ENCODE measurements at places on chromosomes 6 and 20.

DNA sequence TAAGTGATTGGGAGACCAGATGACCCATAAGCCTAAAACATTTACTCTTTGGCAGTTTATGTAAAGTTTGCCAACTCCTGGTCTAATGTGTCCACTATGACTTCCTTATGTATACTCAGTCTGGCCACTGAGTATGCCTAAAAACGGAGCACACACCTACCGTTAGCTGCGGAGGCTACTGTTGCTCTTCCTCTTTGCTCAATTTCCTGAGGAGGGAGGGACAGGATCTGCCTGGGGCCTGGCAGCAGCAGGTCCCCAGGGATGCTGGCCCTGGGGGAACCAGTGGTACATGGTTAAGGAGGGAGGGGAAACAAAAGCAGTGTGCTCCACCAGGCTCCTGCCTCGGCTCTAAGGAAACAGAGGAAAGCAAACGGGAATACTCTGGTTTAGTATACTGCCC, 113.5 kb downstream of the CDYL start:
- DNase-seq: no peak

DNA sequence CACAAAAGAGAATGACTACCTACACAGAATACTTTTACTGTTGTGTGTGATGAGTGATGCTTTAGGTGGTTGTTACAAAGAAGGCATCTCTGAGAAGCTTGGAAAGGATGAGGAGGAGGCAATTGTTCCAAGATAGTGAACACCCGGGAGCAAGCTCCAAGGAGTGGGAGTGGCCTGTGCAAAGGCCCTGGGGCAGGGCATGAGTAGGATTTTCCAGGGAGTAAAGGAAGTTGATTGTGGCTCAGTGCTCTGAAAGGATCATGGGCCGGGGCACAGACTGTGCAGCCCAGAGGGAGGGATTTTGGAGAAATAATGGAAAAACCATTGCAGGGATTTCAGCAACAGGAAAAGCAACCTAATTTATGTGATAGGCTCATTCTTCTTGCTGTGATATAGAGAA, 264.3 kb downstream of the CDH26 start:
- DNase-seq: no peak

GRCh38 chr6:142725024-142725770, 219.8 kb downstream of the HIVEP2 start:
- no peak for DNase-seq

- DNase-seq: no peak
These were observed 289.7 kb downstream of the HTR1B start for GRCh38 chr6:77173472-77174074.

- no peak for DNase-seq
These were observed 698.8 kb downstream of the DHX35 start for GRCh38 chr20:39660965-39661364.

GRCh38 chr6:83615025-83615999, 93.6 kb downstream of the SNAP91 start:
- peak; percentile 7 for DNase-seq

GRCh38 chr6:95866732-95867131, 149.0 kb upstream of the FUT9 start:
- DNase-seq: no peak

DNA sequence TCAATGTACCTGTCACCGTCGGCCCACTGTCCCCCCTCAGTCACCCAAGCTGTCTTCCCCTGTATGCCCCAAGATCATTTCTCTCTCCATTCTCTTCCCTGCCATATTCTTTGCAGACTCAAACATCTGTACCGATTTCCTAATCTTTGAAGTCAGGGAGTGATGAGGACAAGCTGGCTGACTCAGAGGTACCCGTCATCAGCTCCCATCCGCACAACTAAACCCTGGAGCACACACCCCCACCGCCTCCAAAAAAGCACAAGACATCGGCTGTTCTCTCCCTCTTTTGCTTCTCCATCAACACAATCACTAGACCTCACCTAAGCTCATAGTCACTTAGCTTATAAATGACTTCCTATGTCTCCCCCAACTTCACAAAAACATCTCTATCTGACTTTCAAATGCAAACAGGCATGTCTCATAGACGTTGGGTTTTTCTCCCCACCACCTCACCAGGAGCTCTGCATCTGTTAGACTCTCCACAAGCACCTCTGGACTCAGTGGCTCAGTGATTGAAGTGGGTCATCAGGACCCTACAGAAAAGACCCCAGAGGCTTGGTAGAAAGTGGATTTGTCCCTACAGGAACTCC, 11.5 kb upstream of the NFATC2 start:
- no peak for DNase-seq

- DNase-seq: no peak
These were observed 84.1 kb downstream of the DNAAF9 start for GRCh38 chr20:3323398-3323797.

- DNase-seq: peak; percentile 44
These were observed at the start of gene RGS17 for GRCh38 chr6:153131037-153131981. TSS of gene RGS17 (minus strand) at chr6:153131282. CDS start at chr6:153044018, 87,264 bp downstream.

DNA sequence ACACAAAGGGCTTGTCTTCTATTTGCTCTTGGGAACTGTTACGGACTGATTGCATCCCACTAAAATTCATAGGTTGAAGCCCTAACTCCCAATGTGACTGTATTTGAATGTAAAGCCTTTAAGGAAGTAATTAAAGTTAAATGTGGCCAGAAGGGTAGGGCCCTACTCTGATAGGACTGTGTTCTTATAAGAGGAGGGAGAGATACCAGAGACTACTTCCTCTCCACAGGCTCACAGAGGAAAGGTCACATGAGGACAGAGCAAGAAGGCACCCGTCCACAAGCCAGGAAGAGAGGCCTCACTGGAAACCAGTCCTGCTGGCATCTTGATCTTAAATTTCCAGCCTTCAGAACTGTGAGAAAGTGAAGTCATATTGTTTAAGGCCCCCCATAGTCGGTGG, 211.9 kb downstream of the CDH26 start:
- DNase-seq: no peak

DNA sequence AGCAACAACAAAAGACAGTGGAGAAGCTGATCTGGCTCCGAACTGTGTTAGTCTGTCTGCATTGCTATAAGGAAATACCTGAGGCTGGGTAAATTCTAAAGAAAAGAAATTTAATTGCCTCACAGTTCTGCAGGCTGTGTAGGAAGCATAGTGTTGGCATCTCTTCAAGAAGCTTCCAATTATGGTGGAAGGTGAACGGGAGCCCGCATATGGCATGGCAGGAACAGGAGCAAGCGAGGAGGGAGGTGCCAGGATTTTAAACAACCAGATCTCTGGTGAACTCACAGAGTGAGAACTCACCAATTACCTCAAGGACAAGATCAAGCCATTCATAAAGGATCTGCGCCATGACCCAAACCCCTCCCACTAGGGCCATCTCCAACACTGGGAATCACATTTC, 293.5 kb downstream of the SMOC2 start:
- DNase-seq: no peak

- DNase-seq: no peak
These were observed 180.9 kb downstream of the FUT9 start for GRCh38 chr6:96196633-96197032.

- peak; percentile 76 for DNase-seq
These were observed 24.0 kb upstream of the HDAC2 start for GRCh38 chr6:113994934-113995342.

GRCh38 chr6:112307707-112308106, 39.4 kb upstream of the RFPL4B start:
- no peak for DNase-seq

GRCh38 chr6:165983112-165984072, 184.3 kb downstream of the TBXT start:
- DNase-seq: no peak

GRCh38 chr6:41200296-41200900, 551 bp downstream of the TREML2 start:
- no peak for DNase-seq

GRCh38 chr6:161222706-161223234, 51.1 kb downstream of the AGPAT4 start:
- no peak for DNase-seq

DNA sequence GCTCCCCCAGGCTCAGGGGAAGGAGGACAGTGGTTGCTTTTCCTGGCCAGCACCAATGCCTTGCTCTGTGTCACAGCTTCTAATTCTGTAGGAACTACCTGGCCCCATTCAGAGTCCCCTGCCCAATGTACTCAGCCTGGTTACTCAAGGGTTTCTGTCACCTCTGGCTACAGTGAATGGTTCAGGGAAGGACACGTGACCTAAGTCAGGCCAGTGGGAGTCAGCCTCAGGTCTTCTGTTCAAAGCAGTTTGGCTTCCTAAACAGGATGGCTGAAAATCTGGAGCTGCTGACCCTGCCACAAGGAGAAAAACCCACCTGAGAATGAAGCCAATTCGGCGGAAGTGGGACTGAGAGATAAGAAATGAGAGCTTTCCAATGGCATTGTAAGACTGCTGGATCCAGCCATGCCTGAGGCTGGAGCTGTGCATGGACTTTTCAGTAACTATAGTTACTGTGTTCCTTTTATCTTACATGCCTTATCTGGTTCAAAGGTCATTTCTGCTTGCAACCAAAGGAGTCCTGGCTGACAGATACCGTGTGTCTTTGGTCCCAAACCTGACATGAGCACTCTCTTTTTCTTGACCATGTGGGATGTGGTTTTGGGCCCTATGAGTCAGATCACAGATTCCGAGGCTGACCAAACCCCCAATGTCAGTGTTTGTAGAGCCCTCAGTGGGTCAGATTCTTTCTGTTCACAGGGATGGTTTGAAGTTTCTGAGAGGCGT, 104.3 kb downstream of the SULF2 start:
- DNase-seq: no peak

DNA sequence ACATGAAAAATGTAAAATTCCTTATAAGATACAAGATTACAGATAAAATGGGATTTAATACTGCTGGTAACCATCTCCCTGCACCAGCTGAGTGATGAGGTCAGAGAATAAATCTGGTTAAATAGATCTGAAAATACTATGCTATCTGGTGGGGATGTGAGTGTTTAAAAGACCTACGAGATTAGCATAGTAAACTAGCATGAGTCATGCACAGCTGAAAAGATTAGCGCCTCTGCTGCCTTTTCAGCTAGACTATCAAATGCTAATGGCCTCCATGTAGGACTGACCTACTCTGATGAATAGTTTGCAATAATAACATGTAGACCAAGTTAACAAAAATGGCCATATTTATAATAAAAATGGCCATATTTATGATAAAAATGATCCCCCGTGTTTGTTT, 553.3 kb downstream of the C6orf118 start:
- DNase-seq: no peak

DNA sequence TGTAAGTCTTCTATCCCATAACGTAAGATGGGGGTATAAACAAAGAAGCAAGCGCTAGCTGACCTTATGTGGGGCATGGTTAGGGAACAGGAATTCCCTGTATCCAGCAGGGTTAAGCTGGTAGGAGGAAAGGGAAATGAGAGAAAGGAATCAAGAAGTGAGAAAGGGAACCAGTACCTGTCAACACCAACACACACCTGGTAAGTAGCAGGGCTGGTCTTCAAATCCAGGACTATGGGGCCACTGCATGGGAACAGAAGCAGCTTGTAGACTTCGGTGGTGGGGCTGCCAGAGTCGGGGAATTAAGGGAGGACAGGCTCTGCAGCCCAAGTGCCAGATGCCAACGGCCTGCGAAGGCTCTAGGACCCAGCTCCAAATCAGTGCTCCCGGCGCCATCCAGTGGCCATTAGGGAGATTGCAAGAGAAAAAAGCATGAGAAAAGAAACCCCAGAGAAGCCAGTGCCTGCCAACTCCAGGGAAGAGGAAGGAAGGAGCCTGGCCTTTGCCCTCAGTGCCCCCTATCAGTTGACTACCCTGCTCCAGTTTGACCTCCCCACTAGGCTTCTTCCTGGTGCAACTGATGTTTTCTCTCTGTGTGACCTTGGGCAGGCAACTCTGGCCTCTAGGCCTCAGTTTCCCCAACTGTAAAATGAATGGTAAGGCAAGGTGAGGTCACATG, 15.8 kb upstream of the RBPJL start:
- peak; percentile 44 for DNase-seq

DNA sequence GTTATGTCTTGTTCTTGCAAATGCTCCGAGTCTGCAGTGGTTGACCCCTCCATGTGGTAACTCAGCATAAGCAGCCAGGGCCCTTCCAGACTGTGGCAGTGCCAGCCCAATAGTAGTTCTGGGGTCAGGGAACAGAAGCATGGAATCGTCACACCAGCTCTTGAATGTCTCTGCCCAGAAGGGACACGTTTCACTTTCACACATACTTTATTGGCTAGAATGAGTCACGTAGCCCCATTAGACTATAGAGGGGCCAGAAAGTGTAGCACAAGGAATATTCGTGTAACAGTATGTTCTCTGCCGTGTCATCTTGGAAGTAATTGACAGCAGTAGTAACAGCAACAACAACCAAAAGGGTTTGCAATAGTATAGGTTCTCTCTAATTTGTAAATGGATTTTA, 254.7 kb downstream of the FARS2 start:
- DNase-seq: no peak

GRCh38 chr6:82484001-82484400, 120.4 kb downstream of the TPBG start:
- DNase-seq: no peak

DNA sequence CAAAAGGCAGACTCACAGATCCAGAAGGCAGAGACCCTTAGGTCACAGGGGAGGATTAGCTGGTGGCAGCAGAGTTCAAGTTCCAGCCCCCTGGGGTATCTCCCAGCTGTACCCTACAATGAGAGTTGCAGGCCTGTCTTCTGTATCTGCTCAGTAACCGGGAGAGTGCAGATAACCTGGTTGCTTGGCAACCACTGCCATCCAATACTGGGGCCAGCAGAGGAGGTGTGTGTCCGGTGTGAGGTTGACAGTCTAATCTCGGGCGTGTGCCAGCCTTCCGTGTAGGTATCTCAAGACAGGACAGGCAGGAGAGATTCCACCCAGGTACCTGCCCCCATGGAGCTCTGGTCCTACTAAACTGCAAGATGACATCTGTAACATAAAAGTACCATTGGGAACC, 56.6 kb upstream of the TBC1D7 start:
- DNase-seq: no peak

- DNase-seq: no peak
These were observed 54.8 kb upstream of the ADGRG6 start for GRCh38 chr6:142246960-142247359.

- DNase-seq: no peak
These were observed 86.2 kb downstream of the VEGFA start for GRCh38 chr6:43856005-43856765.

DNA sequence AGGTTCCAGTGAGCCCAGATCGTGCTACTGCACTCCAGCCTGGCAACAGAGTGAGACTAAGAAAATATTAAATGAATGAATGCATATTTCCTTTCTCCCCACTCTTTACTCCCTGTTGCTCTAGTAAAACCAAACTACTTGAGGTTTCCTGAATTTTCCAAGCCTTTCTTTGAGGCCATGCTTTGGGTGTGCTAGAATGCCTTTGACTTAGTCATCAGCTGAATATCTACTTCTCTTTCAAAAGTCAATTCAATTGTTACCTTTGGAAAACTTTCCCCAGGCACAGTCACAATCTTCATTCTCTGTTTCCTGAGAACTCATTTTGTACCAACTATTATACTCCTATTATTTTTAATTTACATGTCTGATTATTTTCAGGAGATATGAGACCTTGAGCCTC, 27.5 kb upstream of the CEP85L start:
- DNase-seq: no peak

GRCh38 chr6:62891065-62891647, 320.1 kb upstream of the FKBP1C start:
- DNase-seq: no peak
